ENCODE measurements at places on chromosomes 7 and 10. TPM values are rescaled to one million over a fixed set of nuclear protein-coding genes. Genes with fewer than 3 reads are reported as not detected.

TRA2A gene
- 66.7 TPM for total RNA-seq

DNA sequence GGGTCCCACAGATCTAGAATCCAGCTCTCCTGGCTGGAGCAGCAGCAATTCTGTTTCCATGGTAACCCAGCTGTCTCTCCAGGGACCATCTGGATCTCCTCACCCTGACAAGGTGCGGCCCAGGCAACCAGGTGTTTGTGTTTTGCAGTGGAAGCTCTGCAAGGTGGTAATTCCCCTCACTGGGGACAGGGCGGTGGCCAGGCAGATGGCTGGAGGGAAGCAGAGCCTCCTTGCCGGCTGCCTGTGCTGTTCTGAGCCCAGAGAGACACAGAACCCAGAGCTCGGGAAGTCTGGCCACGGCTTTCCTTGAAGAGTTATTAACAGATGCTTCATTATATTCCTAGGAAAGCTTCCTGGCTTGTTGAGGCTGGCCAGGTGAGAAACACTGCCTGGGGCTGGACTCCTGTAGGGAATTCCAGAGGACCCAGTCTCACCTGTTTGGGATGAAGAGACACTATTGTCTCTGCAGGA, 118.2 kb upstream of the PPIF start:
- no peak overlapping the region for H3K4me3 ChIP-seq
- H3K36me3 ChIP-seq: peaks cover 55% of the 10 kb centered on the region
- H3K27me3 ChIP-seq: no peaks in the 10 kb centered on the region
- H3K4me1 ChIP-seq: peaks cover 52% of the 10 kb centered on the region

- H3K36me3 ChIP-seq: no peaks in the 10 kb centered on the region
- no peak overlapping the region for H3K4me3 ChIP-seq
- H3K4me1 ChIP-seq: no peaks in the 10 kb centered on the region
Observed at GRCh38 chr7:81960026-81960425, 190.2 kb upstream of the HGF start.

DNA sequence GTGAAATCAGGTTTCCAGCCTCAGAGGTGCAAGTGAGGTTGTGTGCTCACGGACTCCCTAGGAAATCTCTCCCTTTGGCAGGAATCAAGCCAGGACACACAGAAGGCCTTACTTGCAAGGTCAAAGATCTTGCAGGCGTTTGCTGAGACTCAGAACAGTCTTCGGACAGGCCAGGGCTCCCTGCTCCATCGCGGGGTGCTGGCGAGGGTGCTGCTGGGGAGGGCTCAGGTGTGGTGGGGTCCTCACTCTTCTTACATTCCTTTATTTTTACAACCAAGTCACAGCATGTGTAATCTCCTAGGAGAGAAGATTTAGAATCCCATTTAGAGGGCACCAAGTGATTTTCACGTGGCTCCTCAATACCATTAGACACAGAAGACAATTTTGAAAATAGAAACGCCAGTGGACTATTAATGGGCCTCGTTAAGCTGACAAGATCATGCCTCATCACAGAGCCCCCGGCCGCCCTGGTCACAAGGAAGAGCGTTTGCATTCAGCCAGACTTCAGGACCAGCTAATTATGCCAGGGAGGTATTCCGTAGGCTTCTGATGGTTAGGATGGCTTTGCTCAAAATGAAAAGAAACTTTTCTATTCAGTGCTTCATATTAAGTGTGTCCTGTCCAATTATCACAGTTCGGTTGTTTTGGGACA, 73.1 kb upstream of the ADAM12 start:
- no peak overlapping the region for H3K4me3 ChIP-seq
- H3K36me3 ChIP-seq: no peaks in the 10 kb centered on the region
- no peaks in the 10 kb centered on the region for H3K4me1 ChIP-seq
- DNase-seq: no peak

GRCh38 chr7:77453531-77453930, 37.4 kb upstream of the GSAP start:
- H3K36me3 ChIP-seq: no peaks in the 10 kb centered on the region
- no peak overlapping the region for H3K4me3 ChIP-seq
- no peak overlapping the region for H3K27ac ChIP-seq
- no peak for DNase-seq
- H3K27me3 ChIP-seq: no peaks in the 10 kb centered on the region

DNA sequence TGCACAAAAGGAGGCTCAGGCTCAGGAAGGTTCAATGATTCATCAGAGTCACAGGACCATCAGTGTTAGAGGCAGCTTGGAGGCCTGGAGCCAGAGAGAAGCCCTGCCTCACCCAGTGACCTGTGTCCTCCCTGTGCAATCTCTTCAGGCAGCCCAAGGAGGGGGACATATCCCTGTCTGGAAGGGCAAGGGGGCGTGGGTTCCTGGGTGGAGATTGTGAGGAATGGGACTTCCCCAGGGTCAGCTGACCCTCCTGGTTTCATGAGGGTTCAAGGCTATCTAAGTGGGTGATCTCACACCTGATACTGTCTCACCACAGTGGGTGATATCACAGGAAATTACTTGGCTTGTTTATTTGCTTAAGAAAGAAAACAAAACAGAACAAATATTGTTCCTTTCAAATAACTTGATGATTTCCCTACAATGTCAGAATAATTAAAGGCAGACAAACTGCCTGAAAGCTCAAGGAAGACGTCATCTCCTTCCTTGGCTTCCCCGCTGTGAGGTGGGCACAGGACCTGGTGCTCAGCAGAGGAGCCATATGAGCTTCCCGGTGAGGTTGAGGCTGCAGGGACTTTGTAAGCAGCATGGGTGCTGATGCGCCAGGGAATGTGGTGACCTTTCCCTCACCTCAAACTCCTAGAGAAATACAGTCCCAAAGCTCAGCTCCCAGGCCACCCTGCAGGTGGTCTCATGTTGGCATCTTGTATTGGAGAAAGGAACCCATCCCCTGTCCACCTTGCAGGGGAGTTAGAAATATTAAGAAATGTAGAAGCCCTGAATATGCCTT, 763.2 kb downstream of the GRID1 start:
- H3K27me3 ChIP-seq: no peaks in the 10 kb centered on the region
- DNase-seq: no peak
- H3K27ac ChIP-seq: no peak overlapping the region
- peaks cover 5% of the 10 kb centered on the region for H3K4me1 ChIP-seq
- no peak overlapping the region for H3K4me3 ChIP-seq
